ENCODE measurements at places on chromosomes 2 and 18.

GRCh38 chr2:104434318-104434792 lies 419.6 kb upstream of the POU3F3 start:
- DNase-seq = no peak

GRCh38 chr2:74293191-74293991 lies 49.8 kb downstream of the SLC4A5 start:
- no peak for DNase-seq

- DNase-seq = no peak
Measured at GRCh38 chr18:64974391-64975125, 776.3 kb upstream of the CDH7 start.

DNA sequence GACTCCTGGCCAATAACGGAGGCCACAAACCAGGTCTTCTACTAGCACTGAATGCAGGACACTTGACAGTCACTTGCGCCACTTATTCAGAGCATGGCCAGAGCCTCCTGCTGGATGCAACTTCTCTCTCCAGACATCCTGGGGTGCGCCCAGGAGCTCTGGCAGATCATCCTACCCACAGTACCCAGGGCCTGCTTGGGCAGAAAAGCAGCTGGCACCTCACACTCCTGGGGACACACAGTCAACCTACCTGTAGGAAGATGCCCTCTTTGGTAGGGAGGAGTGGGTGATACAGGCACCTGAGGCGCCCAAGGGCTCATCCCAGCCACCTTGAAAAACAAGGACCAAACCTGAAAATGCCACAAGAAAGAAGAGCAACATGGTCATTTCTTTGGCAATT lies 13.3 kb downstream of the GALNT14 start:
- DNase-seq = no peak

- no peak for DNase-seq
Measured at GRCh38 chr2:11579867-11580659, 46.2 kb downstream of the GREB1 start.

GRCh38 chr2:126579868-126580267 lies 76.1 kb upstream of the GYPC start:
- no peak for DNase-seq

GRCh38 chr2:179983250-179983932 lies 23.7 kb downstream of the CWC22 start:
- DNase-seq = no peak

DNA sequence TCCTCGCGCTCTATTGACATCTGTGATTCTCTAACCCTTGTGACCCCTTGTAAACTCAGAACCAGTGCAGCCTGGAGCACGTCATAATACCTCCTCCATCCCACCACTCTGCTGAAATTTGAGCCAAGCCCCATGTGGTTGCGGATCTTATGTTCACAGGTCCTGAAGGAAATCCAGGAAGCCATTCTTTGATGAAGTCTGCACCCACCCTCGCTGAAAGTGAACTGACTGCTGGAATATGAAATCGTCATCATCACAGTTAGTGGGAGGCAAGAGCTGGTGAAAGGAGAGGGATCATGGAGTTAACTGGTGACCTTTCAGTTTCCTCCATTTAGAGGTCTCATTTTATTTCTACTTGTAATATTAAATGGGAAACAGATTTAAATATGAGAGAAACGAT lies 21.6 kb downstream of the ZEB2 start:
- DNase-seq = no peak

- no peak for DNase-seq
Measured at GRCh38 chr18:41936471-41937134, 18.4 kb upstream of the PIK3C3 start.

All from HTR-8/SVneo (cell line).